H9 (cell line): ENCODE measurements at places on chromosomes 3 and 15.
A peak's percentile ranks its signal among the peaks of the same experiment; 100 is the strongest.

DNA sequence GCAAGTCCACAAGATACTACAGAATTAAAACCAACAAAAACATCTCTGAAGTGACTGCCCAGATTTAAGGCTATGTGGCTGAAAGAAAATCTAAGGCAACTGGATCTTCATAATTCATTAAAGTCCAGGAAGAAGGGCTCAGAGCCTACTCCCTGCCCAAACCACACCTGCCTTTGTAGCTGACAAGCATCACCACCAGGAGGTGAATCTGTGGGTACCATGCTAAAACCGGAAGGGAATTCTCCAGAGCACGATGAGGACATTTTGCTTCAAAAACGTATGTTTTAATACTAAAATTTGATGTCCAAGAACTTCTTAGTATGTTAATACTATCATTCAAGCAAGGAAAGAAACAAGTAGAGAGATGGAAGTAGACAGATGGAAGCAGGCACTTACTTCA lies 495.9 kb upstream of the NECTIN3 start:
- DNase-seq = peak; percentile 30

- DNase-seq = no peak
Observed at GRCh38 chr3:46662771-46663551, 30.5 kb downstream of the ALS2CL start.

DNA sequence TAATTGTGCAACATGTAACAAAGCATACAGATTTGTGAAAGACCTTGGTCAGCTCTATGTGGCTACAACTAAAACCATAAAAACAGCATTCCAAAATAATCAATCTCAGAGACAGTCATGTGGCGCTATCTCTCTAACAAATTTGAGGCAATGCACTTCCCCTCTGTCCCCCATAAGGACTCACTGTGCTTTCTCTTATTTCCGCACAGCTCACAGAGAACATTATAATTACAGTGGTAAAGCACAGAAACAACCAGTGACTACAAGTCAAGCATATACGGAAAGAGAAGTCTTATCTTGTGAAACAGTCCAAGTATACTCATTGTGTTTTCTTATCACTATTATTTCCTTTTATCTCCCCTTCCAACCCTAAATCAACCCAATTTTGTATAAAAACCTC lies 64.3 kb downstream of the RYK start:
- DNase-seq = no peak

- no peak for DNase-seq
Observed at GRCh38 chr3:161559177-161559998, 62.8 kb downstream of the OTOL1 start.

DNA sequence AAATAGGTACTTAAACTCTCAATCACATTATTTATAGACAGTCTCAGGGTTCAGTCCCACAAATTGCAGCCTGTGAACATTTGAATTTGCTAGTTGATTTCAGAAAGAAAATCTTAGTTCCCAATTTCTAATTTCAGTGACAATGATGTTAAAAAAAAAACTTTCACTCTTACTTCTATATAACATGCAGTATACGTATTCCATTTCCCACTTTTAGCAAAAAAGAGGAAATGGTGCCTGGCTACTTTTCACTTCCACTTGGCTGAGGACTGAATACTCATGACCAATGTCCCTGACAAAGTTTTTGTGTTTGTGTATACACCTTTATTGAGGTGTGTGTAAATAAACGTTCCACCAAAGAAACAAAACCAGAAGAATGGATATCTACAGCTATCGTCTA lies 32.1 kb upstream of the XCR1 start:
- no peak for DNase-seq

DNA sequence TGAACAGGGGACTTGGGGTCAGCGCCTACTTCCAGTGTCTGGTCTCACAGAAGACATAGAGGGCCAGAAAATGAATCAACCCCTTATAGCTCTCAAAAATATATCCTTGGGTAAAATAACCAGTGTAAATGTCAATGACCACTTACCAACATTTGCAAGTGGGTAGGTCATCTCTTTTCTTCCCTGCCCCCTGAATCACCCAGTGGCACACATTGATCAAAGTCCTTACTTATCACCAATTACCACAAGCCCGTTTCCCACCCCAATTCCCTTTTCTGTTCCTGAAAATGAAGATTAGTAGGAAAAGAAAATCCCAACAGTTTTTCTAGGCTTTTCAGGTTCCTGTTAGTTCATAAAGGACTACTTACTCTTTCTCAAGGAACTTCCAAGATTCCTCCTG lies 70.5 kb upstream of the HEG1 start:
- DNase-seq = no peak

DNA sequence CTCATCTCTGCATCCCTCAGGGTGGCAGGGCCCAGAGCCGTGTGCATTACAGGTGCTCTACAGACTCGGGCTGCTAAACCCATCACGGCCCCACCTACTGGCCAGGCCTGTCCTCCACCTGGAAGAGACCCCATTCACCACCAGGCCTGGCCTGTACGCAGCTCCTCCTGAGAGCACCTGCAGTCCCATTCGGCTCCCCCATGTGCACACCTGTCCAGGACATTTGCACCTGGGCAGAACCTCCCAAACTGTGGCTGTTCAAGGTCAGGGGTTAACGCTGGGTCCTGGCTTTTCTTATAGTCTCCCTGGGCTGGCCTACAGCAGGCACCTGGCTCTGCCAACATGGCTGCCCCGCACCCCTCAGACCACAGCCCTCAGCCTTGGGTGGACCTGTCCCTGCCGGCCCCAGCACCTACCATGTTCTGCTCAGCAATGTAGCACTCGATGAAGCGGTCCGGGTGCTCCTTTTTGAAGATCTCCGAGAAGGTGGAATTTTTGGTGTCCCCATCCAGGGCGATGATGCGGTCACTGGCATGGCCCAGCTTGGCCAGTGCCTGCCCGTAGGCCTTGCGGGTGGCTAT lies 25.7 kb downstream of the TKT start:
- DNase-seq = peak; percentile 61

- DNase-seq = no peak
Observed at GRCh38 chr15:44207643-44208042, 12.6 kb upstream of the FRMD5 start.

GRCh38 chr3:126378341-126378751 lies 16.4 kb upstream of the CFAP100 start:
- no peak for DNase-seq

GRCh38 chr3:61578667-61579367 lies 17.4 kb downstream of the PTPRG start:
- DNase-seq = no peak

DNA sequence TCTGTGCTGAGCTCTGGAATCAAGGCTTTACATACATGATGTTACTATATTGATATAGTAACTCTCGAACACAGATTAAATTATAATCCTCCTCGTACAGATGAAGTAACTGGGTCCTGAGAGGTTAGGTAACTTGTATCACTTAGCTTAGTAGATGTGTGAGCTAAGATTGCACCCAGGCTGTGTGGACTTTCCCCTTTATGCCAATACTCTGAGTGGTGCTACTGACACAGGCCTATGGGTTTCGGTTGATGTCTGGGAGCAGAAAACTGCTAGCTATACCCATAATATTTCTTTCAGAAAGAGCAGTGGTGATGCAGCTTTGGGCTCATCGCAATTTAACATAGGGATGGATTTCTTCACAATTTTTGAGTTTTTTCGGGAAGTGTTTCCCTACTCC lies 259.7 kb downstream of the RBMS3 start:
- DNase-seq = no peak

GRCh38 chr3:126212250-126212619 lies 31.8 kb upstream of the ALDH1L1 start:
- DNase-seq = no peak

- DNase-seq = no peak
Observed at GRCh38 chr3:135084405-135084804, 289.3 kb downstream of the EPHB1 start.
